Activated T-helper 9 cell treated with anti-CD3 and anti-CD28 coated beads, Interleukin-2, amount 50 U/mL, for 16 hours (primary cell): ENCODE measurements at places on chromosomes 3 and 15.

DNA sequence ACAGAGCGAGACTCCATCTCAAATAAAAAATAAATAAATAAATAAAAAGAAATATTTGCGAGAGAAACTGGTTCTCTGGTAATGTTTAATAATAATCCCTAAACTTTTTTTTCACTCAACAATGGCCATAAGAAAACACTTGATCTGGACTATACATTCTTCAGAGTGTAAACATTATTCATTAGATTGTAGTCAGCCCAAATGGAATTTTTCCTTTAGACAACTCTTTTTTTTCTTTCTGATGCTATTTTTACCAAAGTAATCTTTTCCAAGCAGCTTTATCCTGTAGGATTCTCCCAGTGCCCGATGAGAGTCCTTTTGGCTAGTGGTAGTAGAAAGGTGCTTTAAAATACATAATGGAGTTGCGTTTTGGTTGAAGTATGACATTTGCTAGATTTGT is 90.4 kb downstream of the NEDD4 start:
- no peak for DNase-seq

GRCh38 chr3:141429371-141430035 is 57.3 kb upstream of the RASA2 start:
- DNase-seq = no peak

- DNase-seq = no peak
Measured at GRCh38 chr3:30682434-30683155, 76.2 kb downstream of the TGFBR2 start.

- DNase-seq = no peak
Measured at GRCh38 chr3:81744366-81744765, 17.1 kb downstream of the GBE1 start.

GRCh38 chr3:100844063-100844936 is 135.0 kb downstream of the TFG start:
- no peak for DNase-seq

GRCh38 chr15:75197062-75197630 is 4.5 kb upstream of the C15orf39 start:
- DNase-seq = no peak

GRCh38 chr3:123347205-123347604 is 101.7 kb downstream of the ADCY5 start:
- DNase-seq = no peak

DNA sequence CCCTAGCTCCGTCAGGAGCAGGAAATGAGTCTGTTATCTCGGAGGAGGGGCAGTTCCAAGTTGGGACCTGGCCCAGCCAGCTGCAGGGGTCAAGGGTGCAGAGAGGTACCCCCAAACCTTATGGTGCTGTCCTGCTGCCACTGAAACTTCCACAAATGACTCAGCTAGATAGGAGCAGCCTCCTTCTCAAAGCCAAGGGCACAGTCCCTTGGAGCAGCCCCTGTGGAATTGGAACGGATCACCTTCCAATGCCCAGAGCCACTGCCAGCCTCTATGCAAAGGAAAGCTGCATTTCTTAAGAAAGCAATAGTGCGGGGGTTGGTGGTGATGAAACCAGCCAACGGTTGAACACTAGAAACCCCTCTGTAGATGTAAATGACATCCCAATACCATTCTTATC is 19.6 kb upstream of the LRRK1 start:
- no peak for DNase-seq

GRCh38 chr15:100944244-100944895 is 25.2 kb downstream of the LRRK1 start:
- no peak for DNase-seq

DNA sequence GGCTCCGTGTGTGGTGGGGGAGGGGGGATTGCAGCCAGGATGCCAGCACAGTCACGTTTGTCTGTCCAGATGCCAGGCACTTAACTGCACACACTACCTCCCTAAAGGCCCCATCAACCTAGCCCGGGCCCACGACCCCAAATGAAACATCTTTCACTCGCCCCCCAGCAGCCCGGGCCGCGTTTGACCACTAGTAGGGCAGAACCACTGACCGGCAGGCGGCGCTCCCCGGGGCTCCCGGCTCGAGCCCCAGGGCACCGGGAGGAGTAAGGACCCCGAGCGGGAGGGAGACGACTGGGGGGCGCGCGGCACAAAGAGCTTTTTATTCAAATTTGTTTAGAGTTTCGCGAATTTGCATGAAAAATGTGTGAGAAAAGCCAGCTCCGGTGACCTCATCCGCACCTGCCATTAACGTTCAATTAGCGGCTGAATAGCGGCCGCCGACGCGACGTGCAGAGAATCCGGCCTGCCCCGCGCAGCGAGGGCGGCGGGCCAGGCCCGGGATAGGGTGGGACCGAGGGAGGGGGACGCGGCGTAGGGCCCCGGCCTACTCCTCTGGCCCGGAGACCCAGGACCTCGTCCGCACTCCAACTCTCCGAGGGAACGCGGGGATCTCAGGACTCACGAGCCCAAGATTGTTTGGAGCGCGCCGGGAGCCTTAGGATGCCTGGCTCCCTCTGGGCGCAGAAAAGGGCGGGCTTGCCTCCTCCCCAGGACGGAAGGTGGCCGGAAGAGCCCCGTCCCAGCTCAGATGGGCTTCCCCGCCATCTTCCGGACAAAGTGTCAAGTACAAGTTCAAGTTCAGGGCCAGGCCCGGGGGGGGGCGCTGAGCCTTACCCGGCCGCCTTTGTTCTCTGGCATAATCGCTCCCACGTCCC is 64.9 kb upstream of the POLG start:
- no peak for DNase-seq

DNA sequence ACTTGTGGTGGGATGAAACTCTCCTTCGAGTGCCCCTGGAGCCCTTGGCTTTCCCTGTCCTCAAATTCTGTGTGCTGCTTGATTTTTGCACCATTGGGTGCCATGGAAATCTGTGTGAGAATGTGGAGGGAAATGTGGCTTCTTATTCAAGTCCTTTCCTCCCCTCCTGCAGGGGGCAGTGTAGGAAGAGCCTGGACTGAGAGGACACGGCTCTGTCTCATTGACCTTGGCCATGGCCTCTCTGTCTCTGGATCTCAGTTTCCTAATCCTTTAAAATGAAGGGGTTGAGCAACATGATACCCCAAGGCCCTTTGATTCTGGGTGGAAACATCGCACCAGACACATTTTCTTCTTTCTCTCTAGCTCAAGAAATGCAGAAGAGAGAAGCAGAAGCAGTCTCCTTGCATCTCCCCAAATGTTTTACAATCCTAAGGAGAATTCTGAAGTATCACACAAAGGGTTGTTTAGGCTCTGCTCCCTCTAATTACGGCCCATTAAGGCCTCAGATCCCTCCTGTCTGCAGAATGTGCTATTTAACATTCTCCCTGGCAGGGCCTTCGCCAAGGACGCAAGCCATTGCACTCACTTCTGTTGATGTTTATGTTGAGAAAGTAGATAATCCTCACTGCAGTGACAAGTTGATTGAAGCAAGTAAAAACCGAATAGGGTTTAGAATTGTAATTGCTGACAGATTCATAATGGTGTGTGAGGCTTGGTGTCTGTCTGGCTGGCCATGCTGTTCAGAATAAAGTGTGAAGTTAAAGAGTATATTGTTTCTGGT is 169.1 kb downstream of the TPRG1 start:
- no peak for DNase-seq

- DNase-seq = no peak
Measured at GRCh38 chr3:182971637-182972036, 8.7 kb downstream of the DCUN1D1 start.

- DNase-seq = no peak
Measured at GRCh38 chr15:34436126-34436955, 1.3 kb downstream of the GOLGA8A start.

DNA sequence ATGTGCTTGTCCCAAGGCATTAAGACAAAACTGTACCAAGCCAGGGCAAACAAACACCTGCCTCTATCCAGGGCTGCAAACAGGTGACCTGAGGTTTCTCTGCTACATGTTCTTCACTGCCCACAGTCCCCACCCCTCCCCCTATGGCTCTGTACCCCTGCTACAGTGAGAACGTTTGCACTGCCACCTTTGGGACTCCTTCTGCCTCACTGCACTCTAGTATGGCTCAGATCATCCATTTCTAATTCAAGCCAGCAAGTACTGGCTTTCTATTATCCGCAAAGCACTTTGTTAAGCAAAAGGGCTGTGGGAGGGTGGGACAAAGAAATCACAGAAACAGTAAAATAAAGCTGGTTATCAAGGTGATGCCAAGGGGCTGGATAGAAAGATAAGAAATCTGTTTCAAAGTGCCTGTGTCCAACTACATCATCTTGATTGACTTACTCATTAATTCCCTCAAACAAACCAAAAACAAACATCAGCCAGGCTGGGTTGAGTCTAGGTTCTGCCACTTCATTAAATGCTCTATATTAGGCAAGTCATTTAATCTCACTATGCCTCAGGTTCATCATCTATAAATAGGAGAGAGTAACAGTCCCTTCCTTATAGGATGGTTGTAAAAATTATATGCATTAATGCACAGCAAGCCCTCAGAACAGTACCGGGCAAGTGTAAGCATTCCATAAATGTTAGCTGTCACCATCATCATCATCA is 95.3 kb downstream of the PDZRN3 start:
- no peak for DNase-seq

- no peak for DNase-seq
Measured at GRCh38 chr3:178454726-178455125, 81.5 kb upstream of the KCNMB2 start.

- DNase-seq = no peak
Measured at GRCh38 chr15:59821286-59821685, 132.2 kb upstream of the BNIP2 start.

DNA sequence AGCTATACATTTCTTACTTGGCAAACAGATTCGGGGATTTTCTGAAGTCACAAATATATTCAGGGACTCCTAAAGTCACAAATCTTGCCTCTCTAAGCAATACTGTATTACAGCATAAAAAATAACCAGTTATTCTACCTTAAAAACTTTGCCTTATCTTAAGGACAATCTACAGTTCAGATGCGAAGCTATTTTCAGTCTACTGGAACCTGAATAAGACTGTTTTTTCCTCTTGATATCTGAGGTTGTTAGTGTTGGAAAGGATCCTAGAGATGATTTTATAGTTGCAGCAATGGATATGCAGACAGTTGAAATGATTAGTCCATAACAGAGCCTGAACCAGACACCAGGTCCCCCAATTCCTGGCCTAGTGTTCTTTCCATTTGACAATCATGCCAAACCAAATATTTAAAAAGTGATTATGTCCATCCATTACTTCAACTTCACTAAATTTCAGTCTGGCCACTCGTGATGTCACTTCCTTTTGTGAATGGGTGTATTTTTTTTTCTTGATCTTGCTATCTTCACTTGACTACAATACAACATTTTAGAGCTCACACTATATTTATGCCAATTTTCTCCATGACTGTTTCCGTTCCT is 1.8 kb downstream of the HDGFL3 start:
- no peak for DNase-seq

- no peak for DNase-seq
Measured at GRCh38 chr15:38474155-38474757, 20.3 kb downstream of the FAM98B start.

GRCh38 chr3:47614788-47615187 is 36.1 kb upstream of the CSPG5 start:
- DNase-seq = no peak

GRCh38 chr3:168220556-168220955 is 124.8 kb upstream of the GOLIM4 start:
- DNase-seq = no peak

DNA sequence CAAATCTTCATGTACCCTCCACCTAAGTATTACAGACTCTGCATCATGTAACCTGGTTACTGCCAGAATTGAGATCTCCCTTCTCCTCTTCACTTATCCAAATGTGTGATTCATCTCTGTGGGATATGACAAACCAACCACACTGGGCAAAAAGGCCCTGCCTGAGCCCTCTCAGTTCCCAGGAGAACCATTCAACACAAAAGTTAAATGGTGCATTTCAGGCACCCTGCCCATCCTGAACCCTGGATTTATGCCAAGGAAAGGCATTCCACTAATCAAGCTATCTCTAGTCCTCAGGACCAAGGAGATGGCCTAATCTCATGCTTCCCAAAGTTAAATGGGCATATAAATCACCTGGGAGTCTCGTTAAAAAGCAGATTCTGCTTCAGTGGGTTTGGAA is 108.5 kb downstream of the TNIK start:
- DNase-seq = no peak

DNA sequence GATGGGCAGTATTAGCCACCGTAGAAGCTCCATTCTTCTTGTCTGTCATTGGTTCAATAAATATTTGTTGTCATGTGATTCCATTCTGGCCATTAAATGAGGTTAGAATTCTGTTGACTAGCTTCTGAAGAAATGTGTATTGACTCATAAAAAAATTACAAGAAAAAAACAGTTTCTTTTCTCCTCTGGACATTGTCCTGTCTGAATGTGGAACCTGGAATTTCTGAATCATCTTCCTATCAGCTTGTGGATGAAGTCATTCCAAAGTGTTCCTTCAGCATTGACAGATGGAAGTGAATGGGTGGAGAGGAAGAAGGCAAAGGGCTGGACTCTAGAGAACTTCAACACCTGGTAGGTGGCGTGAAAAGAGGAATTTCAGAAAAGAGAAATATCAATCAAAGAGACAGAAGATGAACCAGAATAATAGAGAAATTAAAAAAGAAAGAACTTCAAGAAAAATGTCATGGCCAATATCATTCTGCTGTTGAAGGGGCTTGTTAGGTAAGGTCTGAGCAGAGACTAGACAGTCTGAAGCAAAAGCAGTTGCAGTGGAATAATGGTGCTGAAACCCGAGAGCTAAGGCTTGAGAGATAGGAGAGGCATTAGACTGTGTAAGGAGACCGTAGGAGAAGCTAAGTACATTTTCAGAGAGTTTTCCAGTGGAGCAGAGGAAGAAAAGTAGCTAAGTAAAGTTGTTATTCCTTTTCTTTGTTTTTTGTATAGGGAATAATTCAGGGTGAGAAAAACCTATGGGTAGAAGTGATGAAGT is 806.6 kb downstream of the SQOR start:
- DNase-seq = no peak

GRCh38 chr3:54356261-54357045 is 234.1 kb downstream of the CACNA2D3 start:
- no peak for DNase-seq

DNA sequence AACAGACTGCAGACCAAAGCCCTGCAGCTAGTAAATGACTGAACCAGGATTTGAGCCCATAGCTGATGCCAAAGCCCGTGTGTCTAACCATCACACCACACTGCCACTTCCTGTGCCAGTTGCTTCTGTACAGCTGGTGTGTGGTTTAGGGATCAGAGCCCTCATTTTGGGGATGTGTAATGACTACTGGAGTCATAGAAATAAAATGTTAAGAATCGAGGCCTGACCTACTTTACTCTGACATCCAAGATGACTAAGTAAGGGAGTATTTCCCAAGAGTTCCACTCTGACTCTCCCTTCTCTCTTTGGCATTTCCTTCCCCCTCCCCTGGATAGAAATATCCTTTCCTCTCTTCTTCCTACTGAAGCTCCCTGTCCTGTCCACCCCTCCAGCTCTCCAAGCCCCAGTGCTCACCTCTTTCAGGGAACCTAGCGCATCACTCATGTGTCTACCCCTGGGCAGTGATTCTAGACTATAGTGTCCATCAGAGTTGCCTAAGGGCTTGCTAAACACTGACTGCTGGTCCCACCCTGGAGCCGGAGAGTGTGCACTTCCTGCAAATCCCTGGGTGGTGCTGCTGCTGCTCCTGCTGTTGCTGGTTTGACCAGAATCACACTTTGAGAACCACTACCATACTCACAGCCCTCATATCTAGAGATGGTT is 53.8 kb downstream of the MGLL start:
- DNase-seq = no peak

- DNase-seq = no peak
Measured at GRCh38 chr3:46348823-46349482, 5.0 kb upstream of the CCR2 start.
